ENCODE measurements at places on chromosomes 3 and 15.

DNA sequence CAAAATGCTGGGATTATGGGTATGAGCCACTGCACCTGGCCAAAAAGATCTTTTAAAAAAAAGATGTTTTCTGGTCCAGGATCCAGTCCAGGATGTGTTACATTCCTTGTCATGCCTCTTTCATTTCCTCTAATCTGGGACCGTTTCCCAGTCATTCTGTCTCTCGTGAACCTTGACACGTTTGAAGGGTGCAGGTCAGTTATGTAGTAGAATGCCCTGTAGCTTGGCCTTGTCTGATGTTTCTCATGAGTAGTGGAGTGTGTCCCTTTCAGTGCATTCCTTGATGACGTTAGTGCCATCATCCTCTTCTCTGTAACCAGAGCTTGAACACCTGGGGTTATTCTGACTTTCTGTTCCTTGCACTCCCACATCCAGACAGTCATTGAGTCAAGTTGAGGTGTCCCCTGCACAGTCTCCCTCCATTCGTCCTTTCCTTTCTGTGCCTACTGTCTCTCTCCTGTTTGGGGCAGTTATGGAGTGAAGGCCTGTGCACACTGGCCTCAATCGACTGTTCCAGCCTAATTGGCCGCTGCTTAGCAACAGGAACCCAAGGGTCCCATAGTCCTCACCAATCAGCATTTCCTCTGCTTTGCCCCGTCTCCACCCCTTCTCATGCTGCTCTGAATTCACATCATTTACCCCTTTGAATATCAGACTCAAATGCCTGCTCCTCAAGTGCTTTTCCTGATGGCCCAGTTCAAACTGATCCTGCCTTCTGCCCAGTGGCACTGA is 5.5 kb downstream of the FAM81A start:
- DNase-seq: no peak

DNA sequence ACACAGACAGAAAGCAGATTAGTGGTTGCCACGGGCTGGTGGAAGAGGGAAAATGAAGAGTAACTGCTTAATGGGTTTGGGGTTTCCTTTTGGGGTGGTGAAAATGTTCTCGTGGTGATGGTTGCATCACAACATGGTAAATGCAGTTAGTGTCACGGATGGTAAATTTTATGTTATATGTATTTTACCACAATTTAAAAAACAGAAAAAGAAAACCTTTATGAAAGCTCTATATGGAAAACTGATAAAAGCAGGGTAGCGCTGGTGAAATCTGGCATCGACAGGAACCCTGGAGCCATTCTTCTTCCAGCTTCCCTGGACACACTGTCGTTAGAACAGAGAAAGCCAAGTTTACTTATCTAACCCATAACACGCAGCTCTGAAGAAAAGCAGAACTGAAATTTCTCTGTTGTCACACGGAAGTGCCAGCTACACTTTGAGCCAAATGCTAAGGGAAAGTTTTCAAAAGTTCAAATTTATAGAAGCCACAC is 287.7 kb upstream of the NR2F2 start:
- DNase-seq: no peak

DNA sequence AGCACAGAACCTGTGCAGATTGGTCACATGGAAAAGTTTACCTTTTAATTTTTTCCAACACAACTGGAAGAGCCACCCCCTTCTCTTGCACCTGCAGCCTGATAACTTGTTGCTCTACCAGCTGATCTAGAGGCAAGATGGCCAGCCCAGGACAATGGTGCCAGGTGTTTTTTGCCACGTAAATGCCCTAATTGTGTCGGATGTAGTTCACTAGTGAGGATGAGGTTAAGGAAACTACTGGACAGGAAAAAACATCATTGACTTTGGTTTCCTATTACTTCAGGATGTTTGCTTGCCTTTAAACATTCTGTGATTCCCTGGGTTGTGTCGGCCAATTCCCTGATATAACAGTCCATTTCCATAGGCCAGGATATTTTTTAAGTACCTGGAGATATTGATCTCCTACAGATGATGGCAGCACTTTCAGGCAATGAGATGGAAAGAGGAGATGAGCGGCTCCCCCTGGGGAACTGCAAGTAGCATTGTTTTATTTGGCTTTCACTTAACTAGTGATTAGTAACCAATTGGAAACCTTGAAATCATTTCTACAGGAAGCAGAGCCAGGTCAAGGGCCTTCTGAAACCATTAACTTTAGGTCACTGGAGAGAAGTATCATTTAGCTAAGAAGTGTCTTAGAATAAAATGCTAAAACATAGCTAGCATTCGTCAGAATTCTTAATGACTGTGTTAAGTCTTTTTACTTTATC is 72.5 kb downstream of the OSBPL10 start:
- no peak for DNase-seq

- no peak for DNase-seq
These were observed 2.5 kb downstream of the UBL7 start for GRCh38 chr15:74458473-74458872.
